ENCODE measurements at places on chromosomes 5 and 9.

DNA sequence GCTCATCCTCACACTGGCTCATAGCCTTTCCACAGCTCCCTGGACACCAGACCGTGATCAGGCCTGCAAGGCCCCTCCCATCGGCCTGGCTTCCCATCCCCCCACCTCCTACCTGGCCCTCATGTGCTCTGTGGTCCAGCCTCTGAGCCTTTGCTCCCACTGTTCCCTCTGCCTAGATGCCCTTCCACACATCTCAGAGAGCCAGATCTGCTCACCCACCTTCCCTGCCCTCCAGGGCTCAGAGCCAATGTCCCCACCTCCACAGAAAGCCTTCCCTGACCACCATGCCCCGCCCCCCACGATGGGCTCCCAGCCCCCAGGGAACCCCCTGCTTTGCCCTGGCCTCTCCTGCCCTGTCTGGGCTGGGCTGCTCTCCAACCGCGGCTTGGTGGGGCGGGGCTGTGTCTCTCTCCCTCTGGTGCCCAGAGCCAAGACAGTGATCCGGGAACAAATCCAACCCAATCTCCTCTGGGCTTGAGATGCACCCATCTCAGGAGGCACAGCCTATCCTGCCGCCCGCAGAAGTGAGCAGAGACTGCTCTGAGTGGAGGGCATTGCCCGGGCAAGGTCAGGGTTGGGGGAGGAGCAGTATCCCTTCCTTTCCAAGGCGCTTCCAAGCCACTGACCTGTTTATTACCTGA lies 1.6 kb downstream of the NINJ1 start:
- peak; percentile 76 for DNase-seq

GRCh38 chr9:99075246-99075912 lies 29.5 kb upstream of the TGFBR1 start:
- DNase-seq, result peak; percentile 51

DNA sequence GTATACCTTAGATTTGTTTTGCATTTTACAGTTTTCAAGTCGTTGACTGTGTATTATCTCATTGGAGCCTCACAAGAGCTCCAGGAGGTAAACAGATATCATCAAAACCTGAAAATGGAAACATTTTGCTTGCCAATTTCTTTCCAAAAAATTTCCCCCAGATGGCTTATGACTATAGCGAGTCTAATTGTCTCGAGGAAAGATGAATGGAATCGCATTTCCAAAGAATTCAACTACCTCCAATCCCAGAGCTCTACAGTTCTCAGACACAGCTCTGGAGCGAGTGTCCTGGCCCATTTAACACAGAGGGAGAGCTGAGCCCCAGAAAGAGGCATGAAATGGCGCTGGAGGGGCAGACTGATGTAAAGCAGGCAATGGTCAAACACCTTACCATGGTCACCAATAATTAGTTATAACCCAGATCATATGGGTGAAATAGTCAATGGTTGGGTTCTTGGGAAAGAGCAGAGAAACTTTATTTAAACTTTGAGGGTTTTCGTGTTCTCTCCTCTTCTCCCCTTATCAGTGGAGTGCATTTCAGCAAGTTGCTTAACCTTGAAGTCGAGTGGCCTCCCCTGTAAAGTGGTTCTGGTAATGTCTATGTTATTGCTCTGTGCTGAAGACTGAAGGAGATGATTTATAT lies 168.2 kb downstream of the ZDHHC21 start:
- no peak for DNase-seq

DNA sequence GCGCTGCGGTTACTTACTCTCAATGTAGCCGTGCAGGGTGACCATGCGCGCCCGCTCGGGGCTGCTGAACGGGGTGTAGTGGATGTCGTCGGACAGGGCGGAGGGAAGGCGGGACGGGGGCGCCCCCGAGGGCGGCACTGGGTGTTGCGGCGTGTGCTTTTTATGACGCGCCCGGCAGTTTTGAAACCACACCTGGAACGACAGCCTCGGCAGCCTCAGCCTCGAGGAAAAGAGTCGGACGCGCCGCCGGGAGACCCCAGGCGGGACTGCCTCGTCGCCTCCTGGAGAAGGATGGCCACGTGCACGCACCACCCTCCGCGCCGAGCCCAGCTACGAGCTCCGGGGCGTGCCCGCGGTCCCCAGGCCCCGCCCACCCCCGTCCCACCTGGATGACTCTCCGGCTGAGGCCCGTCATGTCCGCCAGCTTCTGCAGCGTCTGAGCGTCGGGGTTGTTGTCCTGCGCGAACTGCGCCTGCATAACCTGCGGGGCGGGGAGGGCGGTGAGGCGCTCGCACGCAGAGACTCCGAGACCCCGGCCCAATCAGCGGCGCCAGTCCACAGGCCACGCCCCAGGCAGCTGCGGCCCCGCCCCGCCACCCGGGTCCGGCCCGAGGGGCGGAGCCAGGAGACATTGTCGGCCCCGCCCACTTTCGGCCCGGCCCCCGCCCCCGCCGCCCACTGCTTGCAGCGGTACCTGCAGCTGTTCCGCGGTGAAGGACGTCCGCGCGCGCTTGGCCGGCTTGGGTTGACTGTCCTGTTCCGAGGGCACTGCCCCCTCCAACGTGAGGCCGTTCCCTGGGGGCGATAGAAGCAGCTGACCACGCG lies 15.0 kb downstream of the LHX6 start:
- DNase-seq, result peak; percentile 46

DNA sequence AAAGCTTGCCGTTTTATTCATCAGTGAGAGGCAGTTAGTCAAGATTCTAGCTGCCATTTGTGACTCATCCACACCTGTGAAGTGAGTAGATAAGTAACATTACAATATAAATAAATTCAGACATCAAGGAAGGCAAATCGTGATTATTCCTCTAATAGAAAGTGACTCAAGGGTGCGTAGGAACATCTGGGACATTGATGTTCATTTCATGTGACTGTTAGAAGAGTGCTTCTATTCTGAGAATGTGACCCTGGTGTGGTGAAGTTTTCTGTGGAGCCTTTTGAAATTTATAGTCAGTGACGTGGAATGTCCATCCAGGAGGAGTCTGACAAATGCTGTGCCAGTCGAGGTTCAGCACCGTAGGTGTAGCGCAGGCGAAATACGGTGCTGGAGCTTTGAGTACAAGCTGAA lies 48.4 kb upstream of the FAM240B start:
- DNase-seq, result no peak

GRCh38 chr5:10521466-10522223 lies 42.2 kb upstream of the ANKRD33B start:
- DNase-seq, result no peak

GRCh38 chr5:127311781-127312525 lies 21.4 kb downstream of the MEGF10 start:
- DNase-seq, result no peak

- DNase-seq, result no peak
Measured at GRCh38 chr5:74231697-74232096, 408.8 kb downstream of the ENC1 start.

- peak; percentile 68 for DNase-seq
Measured at GRCh38 chr9:124381170-124381945, 33.9 kb downstream of the PSMB7 start.

- peak; percentile 44 for DNase-seq
Measured at GRCh38 chr5:181052672-181053487, 12.8 kb downstream of the BTNL9 start.

DNA sequence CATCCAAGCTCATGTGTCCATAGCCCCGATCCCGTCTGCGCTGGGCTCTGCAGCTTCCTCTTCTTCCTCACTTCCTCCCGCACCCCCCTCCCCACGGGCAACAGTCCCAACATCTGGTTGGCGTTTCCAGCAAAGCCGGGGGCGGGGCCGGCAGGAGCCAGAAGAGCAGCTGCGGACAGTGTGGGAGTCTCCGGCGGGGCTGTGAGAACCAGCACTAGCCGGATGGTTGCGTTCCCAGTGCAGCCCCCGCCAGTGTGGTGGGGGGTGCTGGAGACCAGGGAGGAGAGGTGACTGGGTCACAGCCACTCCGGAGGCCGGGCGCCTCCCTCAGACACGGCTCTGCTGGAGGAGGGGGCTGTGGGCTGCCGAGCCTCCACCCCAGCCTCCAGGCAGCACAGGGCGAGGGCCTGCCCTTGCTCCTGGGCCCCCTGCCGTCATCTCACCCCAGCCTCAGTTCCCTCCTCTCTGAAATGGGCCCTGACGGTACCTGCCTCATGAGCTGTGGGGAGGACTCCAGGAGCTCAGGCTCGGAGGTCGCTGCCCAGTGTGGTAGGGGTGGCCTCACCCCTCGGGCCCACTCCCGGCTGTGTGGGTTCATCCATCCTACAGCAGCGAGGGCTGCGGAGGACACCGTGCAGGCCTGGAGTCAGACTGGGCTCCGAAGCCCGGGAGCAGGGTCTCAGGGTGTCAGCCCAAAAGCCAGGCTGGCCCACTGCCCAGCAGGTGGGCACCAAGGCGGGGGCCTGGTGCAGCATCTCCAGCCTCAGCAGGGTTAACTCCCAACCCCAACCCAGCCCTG lies 41.5 kb upstream of the NOTCH1 start:
- peak; percentile 78 for DNase-seq

DNA sequence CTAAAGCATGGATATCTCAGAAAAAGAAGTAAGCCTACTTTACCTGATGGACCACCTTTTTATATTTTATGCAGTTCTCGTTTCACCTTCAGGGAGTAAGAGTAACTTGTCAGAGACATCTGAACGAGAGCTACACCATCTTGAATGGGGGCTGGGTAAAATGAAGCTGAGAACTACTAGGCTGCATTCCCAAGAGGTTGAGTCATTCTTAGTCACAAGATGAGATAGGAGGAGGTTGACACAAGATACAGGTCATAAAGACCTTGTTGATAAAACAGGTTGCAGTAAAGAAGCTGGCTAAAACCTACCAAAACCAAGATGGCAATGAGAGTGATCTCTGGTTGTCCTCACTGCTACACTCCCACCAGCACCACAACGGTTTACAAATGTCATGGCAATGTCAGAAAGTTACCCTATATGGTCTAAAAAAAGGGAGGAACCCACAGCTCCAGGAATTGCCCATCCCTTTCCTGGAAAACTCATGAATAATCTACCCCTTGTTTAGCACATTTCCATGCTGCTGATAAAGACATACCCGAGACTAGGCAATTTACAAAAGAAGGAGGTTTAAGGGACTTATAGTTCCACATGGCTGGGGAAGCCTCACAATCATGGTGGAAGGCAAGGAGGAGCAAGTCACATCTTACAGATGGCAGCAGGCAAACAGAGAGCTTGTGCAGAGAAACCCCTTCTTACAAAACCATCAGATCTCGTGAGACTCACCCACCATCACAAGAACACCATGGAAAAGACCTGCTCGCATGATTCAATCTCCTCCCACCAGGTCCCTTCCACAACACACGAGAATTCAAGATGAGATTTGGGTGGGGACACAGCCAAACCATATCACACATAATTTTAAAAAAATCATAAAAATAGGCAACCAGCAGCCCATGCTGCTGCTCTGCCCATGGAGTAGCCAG lies 62.5 kb downstream of the GIN1 start:
- DNase-seq, result no peak

- DNase-seq, result no peak
Measured at GRCh38 chr5:139395844-139396640, 1.1 kb upstream of the PROB1 start.

- no peak for DNase-seq
Measured at GRCh38 chr5:146016764-146017484, 80.5 kb downstream of the SH3RF2 start.

- peak; percentile 82 for DNase-seq
Measured at GRCh38 chr5:113147101-113147508, 170.5 kb downstream of the DCP2 start.

DNA sequence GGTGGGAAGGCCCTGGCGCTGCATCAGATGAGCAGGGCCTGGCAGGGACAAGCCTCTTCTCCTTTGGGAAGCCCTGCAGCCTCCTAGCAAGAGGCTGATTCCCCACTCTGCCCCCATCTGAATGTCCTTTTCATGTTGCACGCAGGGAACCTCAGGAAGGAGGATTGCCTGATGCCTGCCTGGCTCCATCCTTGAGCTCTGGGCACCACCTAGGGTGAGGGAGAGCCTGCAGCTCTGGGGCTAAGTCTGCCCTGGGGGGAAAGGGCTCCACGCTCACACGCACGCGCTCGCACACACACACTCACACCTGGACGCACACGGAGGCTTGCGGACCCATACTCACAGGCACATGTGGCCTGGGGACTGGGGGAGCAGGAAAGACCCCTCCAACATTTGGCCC lies 86.6 kb downstream of the LMX1B start:
- DNase-seq, result no peak

GRCh38 chr5:87307796-87308423 lies 40.2 kb downstream of the RASA1 start:
- DNase-seq, result no peak

DNA sequence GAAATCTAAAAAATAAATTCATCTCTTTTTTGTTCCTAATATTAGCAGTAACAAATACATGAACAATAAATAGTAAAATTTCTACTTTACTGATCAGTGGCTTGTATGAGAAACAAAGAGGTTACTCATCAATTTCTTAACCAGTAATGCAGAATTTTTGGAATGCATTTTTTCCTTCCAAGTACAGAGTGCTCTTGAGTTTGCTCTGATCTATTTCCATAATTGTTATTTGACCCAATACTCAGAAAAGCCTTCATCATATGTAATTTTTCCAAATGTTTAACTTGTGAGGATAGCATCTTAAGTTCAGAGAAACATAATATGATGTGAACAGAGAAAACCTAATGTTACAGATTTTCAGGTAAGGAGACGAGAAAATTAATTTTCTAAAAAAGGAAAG lies 47.3 kb downstream of the FBN2 start:
- no peak for DNase-seq

DNA sequence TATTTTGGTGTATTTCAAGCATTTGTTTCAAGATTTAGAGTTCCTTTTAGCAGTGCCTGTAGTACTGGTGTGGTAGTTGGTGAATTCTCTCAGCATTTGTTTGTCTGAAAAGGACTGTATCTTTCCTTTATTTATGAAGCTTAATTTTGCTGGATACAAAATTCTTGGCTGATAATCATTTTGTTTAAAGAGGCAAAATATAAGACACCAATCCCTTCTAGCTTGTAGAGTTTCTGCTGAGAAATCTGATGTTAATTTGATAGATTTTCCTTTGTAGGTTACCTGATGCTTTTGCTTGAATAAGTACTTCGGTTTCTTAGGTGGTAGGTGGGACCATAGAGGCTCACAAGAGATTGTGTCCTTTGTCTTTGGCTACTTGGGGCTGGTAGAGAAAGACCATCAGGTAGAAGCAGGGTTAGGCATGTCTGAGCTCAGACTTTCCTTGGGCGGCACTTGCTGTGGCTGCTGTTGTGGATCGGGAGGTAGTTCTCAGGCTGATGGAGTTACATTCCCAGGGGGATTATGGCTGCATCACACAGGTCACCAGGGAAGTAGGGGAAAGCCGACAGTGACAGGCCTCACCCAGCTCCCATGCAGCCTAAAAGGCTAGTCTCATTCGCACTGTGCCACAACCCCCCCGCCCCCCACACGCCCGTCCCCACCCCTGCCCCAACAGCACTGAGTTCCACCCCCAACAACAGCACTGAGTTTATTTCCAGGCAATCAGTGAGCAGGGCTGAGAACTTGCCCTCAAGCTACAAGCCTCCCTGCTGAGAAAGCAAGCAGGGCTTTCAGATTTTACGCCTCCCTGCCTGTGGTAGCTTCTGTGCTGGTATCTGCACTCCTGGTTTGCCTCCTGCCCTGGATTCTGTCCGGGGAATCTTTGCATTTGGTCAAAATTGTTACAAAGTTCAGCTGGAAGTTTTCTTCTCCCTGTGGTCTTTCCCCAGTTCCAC lies 127.1 kb upstream of the GLRA1 start:
- no peak for DNase-seq

DNA sequence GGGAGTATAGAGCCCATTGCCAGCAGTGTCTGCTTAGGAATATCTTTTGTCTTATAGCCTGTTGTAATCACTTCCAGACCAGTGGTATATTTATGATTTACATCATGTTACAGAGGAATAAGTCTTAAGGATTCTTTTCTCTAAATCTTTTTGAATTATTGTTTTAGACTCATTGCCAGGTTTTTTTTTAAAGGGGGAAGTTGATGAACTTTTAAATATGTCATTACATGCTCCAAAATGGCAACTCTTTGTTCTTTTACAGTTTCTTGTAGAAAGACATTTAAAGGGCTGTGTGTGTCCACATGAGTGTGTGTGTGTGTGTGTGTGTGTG lies 59.4 kb upstream of the NFIB start:
- DNase-seq, result no peak
